ENCODE measurements at places on chromosomes 7 and 10.
A peak's percentile ranks its signal among the peaks of the same experiment; 100 is the strongest.

- DNase-seq = no peak
Measured at GRCh38 chr7:54838175-54838910, 79.3 kb upstream of the SEC61G start.

GRCh38 chr7:107686816-107687387, 26.3 kb downstream of the SLC26A4 start:
- DNase-seq = no peak

DNA sequence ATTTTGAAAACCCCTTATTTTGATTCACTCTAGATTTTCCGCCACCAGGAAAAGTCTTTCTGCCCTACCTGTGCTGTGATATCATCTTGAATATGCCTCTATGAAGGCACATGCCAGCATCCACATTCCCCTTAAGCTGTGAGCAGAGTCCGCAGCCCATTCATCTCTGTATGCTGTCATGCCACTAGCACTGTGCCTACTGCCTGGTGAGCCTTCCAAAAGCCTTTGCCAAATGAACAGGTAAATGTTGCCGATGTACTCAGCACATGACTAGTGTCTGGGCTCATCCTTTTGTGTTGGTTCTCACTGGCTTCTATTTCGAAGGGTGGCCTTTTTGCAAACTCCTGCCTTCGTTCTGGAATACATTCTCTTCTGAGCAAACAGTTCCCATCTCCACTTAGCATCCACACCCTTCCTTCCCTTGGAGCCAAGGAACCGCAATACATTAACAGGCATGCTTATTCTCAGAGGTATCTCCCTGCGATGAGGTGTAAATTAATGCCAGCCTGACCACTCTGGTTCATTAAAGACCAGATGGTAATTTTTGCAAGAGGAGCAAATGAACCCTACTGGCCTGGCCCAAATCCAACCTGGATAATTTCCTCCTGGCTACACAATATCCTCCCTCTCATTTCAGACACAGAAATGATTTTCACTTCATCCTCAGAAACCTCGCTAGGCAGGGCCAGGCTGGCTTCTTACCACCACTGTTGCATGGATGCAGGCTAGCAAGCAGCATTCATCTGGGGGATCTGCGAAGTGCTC, 339.7 kb upstream of the NFE2L3 start:
- no peak for DNase-seq

GRCh38 chr7:20545016-20545415, 70.5 kb upstream of the ABCB5 start:
- no peak for DNase-seq

- DNase-seq = no peak
Measured at GRCh38 chr7:137925091-137925490, 76.8 kb downstream of the CREB3L2 start.

DNA sequence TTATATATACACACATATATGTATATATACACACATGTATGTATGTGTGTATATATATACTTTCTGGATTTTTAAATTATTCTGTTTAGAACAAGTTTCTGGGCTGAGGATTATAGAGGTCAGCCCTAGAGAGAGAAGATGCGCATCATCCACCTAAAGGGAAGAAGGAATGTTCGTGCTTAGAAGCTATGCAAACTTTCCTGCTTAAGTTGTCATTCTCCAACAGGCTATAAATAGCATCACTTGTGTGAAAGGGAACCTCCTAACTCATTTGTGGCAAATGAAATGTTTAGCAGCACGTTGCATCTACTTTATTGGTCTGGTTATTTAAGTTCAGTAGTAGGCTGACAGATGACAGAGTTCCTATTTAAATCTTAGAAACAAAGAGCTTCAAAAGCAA, 23.9 kb upstream of the TPK1 start:
- no peak for DNase-seq

DNA sequence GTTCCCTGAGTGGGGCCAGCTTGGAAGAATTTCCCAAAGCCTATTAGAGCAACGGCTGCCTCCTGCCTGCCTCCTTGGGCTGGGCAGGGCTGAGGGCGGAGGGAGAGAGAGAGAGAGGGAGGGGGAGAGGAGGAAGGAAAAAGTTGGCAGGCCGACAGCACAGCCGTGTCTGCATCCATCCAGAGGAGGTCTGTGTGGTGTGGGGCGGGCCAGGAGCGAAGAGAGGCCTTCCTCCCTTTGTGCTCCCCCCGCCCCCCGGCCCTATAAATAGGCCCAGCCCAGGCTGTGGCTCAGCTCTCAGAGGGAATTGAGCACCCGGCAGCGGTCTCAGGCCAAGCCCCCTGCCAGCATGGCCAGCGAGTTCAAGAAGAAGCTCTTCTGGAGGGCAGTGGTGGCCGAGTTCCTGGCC, at the start of gene AQP1:
Gene AQP1 (plus strand): TSS at position 293 of the 409 bp plus-strand sequence. CDS start 57 bp downstream, at position 350.
- DNase-seq = peak; percentile 29

- DNase-seq = no peak
Measured at GRCh38 chr7:109663806-109664205, 1094.1 kb downstream of the DNAJB9 start.

GRCh38 chr7:64183126-64183742, 23.8 kb upstream of the ZNF735 start:
- DNase-seq = no peak

DNA sequence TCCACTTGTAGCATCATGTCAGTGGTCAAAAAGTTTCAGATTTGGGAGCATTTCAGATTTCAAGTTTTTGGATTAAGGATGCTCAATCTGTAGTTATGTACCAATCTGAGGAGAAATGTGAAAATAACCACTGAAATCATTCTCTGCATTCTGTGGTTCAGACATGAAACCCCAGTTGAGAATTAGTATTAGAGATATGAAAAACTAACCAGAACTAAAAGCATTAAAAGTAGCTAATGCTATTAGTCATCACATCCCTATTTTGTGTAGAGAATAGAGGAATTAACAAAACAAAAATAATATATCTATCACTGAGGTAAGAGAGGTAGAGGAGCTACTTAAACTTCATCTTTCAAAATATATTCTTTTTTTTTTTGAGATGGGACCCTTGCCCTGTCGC, 28.0 kb downstream of the MICU1 start:
- DNase-seq = no peak

- DNase-seq = no peak
Measured at GRCh38 chr7:135536150-135536549, 21.6 kb upstream of the NUP205 start.

GRCh38 chr7:116686033-116686432, 14.0 kb downstream of the MET start:
- no peak for DNase-seq

DNA sequence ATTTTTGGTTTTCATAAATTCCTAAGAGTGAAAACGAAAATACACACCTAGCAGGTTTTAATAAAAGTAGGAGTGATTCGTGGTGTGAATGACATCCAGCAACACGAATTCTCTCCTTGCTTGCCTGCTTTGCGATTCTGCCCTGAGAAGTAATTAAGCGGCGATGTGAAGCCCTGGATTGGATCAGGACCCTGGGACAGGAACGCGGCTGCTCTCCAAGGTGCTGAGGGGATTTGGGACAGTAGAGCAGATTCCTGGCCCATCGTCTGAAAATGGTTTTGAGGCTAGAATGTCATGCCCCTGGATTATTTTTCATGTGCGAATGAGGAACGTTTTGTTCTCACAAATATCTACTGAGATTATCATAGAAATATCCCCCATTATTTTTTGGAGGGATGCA, 7.8 kb downstream of the NPS start:
- DNase-seq = no peak

DNA sequence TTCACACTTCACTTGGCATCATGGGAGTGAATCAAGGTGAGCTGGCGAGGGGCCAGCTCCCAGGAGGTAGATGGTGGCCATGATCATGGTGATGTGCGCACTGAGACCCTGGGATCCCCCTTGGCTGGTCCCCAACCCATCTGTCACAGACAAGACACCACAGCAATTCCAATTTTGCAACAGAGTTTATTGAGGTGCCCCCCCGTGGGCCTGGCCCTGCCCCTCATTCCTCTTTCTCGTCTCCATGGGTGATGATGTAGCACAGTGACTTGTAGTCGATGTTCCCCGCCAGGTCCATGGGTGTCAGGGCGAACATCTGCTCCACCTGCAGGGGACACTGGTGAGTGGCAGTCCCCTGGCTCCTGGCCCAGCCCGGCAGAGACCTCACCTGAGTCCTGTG, 2.4 kb downstream of the MYL7 start:
- DNase-seq = no peak

DNA sequence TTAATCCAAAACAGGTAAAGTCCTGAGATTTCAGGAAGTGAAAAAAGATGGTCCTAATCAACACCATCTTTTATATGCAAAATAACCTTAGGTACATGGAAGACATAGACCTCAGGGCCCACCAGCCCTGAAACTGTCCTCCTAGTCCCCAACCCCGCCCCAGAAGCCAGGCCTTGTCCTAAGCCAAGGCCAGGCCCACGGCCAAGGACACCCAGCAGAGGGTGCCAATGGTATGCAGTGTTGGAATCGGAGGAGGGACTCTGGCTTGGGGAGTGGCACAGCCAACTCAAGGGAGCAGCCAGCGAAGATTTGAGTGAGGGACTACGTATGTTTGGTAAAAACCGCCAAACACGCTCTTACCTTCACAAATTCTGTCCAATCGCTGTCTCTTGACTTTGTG, 96.7 kb downstream of the ZRANB1 start:
- DNase-seq = no peak

- peak; percentile 81 for DNase-seq
Measured at GRCh38 chr7:92809760-92810573, 26.4 kb downstream of the CDK6 start.

DNA sequence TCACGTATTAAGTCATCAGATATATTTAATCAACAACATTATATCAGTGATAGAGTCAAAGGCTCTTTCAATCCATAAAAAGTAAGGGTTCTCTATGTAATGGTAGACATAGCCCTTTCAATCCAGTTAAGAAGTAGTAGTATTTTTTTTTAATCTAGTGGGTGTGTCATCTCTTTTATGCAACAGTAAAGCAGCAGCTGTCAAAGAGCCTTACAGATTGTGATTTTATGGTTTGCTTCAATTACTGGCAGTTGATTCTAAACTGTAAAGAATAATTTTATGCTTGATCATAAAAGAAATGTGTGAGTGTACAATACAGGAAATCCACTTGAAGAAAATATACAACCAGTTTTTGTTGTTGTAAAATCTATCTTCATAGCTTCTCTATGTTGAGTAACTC, 902.6 kb upstream of the MBL2 start:
- DNase-seq = no peak

DNA sequence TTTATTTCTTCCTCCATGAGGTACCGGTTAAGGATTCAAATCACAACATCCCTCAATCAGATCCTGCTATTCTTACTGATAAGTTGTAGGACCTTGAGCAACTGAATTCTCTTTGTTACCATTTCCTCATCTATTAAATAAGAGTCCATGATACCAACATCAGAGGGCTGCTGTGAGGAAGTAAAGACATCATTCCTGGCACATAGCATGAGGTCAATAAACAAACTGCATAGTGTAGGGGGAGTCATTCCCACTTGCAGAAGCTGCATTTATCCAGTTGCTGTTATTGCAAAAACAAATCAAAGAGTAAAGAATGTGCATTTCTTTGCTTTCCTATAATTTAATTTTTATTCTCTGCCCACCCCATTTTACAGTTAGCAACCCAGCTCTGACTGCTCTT, 36.8 kb downstream of the LDB3 start:
- DNase-seq = no peak

GRCh38 chr7:33905389-33906032, at the start of gene BMPER:
Gene BMPER (plus strand): TSS chr7:33905539. CDS start chr7:33905614, 75 bp downstream.
- no peak for DNase-seq

DNA sequence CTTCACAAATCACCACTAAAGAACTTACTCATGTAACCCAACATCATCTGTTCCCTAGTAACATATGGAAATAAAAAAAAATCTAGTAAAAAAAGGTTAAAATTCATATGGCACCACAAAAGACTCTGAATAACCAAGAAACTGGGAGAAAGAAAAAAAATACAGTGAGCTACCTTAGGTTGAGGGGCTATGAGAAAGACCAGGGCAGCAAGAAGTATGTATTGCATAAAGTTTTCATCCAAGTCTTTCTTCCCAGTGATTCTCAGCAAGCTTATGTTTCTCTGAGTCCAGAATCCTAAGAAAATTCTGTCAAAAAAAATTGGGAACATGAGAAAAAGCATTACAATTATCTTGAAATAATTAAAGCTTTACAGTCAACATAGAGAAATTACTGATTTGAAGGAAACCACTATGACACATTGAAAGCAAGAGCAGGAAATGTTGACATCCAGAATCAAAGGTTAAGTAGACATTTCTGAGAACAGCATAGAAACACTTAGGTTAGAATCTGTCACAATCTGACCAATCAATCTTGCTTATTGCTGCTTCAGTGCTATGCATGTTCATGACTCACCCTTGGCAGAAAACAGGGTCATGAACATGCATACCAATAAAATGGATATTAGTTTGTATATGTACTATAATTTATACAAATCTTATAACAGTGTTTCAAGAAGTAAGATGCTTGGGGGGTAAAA, 494.0 kb upstream of the POT1 start:
- DNase-seq = peak; percentile 1

GRCh38 chr10:20948686-20949327, 51.7 kb upstream of the NEBL start:
- DNase-seq = no peak

DNA sequence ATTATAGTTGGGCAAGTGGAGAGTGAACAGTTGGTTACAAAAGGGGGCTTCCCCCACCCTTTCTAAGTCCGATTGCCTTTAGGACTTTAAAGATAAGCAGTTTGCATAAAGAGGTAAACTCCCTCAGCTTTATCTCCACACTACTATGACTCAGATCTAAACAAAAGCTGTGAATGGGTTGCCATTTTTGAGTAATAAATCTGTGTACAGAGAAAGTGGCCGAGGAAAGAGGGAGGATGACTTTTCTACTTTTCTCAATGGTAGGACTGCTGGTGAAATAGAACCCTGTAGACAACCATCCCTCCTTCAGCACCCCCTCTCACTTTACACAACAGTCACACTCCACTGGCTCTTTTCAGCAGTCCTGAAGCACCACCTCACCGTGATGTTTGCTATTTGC, 71.2 kb downstream of the DNMBP start:
- DNase-seq = no peak

GRCh38 chr10:92323079-92323478, 32.1 kb downstream of the MARCHF5 start:
- DNase-seq = no peak

- no peak for DNase-seq
Measured at GRCh38 chr10:130498042-130498441, 361.9 kb downstream of the GLRX3 start.

DNA sequence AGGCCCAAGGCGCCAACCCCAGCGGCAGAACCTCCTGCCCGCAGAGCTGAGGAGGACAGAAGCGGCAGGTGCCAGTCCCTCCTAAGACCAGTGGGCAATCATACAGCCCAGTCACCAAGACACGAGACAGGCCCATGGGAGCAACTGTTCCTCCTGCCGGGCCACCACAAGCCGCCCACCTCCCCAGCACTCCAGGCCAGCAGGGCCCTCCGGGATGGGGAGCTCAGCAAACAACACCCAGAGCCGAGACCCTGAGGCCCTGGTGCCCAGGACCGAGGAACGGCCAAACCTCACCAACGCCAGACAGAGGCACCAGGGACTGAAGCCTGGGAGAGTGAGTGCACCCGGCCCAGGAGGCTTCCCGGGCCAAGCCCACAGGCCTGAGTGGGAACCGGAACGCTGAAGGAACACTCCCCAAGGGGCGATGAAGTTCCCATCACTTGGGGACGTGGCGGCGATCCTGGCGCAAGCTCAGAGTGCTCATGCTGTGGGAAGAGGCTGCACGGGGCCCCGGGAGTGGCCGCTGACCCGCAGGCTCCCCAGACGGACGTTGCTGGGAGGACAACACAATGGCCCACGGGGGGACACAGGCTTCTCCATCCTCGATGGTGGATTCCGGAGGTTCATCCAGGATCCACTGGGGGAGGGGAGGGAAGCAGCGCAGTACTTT, 35.1 kb downstream of the GPER1 start:
- DNase-seq = no peak
